Tibial nerve (tissue), 4 donors: ENCODE measurements at places on chromosomes 2 and 18. TPM values are rescaled to one million over a fixed set of nuclear protein-coding genes. Genes with fewer than 3 reads are reported as not detected.

Gene PKDCC
- total RNA-seq: 328 TPM

Gene CYRIA
- total RNA-seq: 5.0 TPM

Gene CNGA3
- total RNA-seq: not detected

Gene KRTCAP3
- total RNA-seq: 3.6 TPM

Gene PSD4
- total RNA-seq: 10.0 TPM

DNA sequence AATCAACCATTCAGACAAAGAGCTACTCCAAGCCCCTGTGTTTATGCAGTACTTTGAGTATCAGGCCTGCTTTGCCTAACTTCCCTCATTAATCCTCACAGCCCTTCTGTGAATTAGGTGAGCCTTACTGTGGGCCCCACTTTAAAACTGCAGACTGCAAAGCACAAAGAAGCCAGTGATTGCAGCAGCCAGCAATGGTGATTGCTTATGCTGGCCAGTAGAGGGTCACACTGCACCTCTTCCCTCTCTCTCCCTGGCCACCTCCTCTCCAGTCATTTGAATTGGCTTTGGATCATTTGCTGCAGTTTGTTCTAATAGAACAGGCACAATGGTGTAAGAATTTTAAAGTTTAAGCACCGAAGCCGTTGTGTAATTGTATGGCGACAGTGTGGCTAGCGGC lies 229.9 kb downstream of the AGPS start:
- DNase-seq: peak; percentile 12

- no peak for DNase-seq
Measured at GRCh38 chr2:236851187-236851586, 234.5 kb upstream of the COPS8 start.

DNA sequence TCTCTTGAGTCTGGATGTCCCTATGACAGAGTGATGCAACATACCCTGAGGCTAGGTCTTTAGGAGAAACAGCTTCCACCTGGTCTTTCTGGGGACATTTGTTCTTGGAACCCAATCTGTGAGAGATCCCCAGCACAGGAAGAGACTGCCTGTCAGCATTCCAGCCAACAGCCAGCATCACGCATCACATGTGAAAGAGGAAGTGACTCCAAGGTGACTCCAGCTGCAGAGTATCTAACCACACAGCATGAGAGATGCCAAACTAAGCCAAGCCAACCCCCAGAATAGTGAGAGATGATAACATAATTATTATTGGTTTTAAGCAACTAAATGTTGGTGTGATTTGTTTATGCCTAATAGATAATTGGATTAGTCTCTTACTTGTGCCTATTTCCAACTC lies 35.7 kb downstream of the C18orf63 start:
- no peak for DNase-seq

DNA sequence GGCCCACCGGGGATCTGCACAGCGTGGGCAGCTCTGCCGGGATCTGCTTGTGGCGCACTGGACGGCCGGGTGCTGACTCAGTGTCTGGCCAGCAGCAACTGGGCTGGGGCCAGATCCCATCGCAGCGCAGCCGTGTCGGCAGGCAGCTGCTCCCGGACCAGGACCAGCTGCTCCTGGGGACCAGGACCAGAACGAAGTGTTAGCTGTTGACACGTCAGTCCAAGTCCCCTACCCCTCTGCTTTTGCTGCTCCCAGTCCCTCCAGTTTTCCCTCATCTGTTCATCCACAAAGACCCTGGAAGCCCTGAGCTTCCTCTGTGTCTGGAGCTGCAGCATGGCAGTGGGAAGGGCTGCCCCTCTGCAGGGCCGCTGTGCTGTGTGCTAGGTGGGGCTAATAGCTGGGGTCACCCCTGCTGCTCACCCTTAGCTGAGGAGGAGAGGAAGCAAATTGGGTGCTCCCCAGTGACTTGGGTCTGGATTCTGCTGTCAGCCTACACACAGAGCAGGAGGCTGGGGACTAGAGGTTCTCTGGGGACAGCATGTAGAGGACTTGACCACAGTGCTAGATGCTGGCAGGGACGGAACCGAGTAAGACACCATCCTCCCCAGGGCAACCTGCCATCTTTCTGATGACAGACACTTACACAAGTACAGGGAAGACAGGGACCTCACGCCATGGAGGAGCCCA lies 16.9 kb upstream of the KIF1A start:
- no peak for DNase-seq

GRCh38 chr2:233059547-233059796 lies 670 bp upstream of the INPP5D start:
- no peak for DNase-seq

DNA sequence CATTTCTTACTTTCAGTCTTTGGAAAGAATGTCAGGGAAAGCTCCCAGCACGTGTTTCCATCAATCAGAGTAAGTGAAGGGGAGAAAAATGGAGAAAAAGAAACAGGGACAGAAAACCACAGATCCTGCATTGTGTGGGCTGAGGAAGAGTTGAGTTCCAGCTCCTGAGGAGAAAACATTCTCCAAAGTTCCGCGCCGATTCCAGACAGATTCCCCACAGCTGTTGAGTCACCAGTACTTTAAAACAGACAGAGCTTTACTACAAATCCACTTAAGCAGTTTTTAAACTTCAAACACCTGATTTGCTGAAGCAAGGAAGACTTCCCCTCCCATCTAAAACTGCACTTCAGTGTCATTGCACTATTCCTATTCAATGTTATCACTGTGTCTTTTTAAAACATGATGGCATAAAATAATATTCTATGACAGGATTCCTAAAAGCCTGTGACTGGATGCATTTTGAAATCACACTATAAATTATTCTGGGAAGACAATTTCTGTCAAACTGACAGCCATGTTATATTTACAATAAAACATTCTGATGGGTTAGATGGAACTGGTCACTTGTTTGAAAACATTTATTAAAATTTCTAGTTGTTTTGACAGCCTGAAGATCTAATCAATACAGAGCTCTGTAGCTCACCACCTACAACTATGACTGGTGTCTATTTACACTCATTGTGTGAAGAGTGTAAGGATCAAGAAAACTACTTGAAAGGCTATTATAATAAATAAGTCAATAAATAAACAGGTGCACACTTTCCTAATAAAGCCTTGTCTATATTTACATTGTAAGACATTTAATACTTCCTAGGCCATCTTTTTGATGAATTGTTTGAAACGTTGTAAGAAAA lies 40.9 kb downstream of the TCF4 start:
- peak; percentile 20 for DNase-seq

DNA sequence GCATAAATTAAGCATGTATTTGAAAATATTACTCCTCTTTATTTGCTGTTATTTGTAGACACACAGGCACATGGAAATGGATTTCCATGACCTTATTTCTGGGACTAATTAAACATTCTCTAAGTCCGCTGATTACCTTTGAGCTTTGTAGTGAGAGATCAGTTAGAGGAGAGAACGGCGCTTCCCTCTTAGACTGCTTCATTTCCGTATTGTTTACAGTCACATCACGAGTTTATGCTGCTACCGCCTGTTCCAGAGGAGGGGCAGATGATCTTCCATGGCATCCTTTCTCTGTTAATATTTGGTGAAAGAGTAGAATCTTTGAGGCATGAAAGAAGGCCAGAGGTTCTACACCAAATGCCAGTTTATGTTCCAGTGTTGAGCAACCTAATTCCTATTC lies 404.4 kb downstream of the TRIB2 start:
- no peak for DNase-seq

- DNase-seq: no peak
Measured at GRCh38 chr18:32930695-32931301, 158.0 kb upstream of the KLHL14 start.

- no peak for DNase-seq
Measured at GRCh38 chr2:121776361-121776760, 20.9 kb downstream of the TSN start.

GRCh38 chr18:56118422-56118821 lies 520.0 kb downstream of the TXNL1 start:
- no peak for DNase-seq

- DNase-seq: no peak
Measured at GRCh38 chr2:216078776-216079175, 2.8 kb downstream of the PECR start.

- DNase-seq: no peak
Measured at GRCh38 chr18:67354692-67355091, 161.8 kb downstream of the DSEL start.

- DNase-seq: no peak
Measured at GRCh38 chr18:58279504-58280175, 235.6 kb downstream of the NEDD4L start.

DNA sequence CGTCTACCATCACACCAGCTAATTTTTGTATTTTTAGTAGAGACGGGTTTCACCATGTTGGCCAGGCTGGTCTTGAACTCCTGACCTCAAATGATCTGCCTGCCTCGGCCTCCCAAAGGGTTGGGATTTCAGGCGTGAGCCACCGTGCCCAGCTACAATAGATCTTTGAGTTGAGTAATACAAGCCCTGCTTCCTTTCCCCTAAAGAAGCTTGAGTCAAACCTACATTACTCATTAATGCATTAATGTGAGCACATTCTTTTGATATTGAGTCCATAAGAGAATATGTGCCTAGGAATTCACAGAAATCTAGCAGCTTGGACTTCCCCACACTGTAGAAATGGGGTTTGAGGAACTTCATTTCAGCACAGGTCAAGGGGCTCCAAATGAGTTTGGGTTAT lies 39.6 kb downstream of the PSMG2 start:
- no peak for DNase-seq

DNA sequence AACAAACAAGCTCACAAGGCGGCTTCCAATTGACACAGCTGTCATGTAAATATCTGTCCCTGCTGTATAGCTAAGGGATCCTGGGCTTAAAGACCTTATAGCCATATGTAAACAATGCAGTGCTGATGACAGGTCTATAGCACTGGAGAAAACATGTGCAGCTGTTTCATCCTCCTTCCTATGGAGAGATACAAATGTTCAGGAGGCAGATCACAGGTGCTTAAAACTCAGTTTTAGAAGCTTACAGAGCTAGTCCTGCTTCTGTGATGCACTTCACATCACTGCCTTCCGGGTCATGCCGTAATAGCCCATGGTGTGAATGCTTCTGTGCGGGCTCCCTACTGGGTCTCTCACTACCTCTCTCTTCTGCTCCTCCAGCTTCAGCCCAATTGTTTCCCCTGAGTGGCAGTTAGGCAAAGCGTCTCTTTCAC lies 262.4 kb upstream of the CHST9 start:
- no peak for DNase-seq

GRCh38 chr2:128263902-128264331 lies 54.8 kb downstream of the HS6ST1 start:
- DNase-seq: no peak
